NCI-H1092 treated with DMSO at 0.1 percent for 48 hours (cell line): ENCODE measurements at places on chromosomes 7 and 10.
A peak's percentile ranks its signal among the peaks of the same experiment; 100 is the strongest.

- peak; percentile 28 for DNase-seq
Observed at GRCh38 chr10:112966194-112966855, 16.3 kb downstream of the TCF7L2 start.

- no peak for DNase-seq
Observed at GRCh38 chr7:55019191-55019690, 424 bp downstream of the EGFR start.

- DNase-seq = no peak
Observed at GRCh38 chr10:15824498-15824897, 35.8 kb downstream of the MINDY3 start.

- no peak for DNase-seq
Observed at GRCh38 chr7:159040912-159041711, 103.6 kb downstream of the VIPR2 start.

- no peak for DNase-seq
Observed at GRCh38 chr10:75431180-75432111, at the start of gene LRMDA. TSS of gene LRMDA (plus strand) at chr10:75431624.

GRCh38 chr10:63886281-63887022 lies 365.3 kb downstream of the REEP3 start:
- no peak for DNase-seq

- no peak for DNase-seq
Observed at GRCh38 chr10:133040198-133040597, 47.5 kb upstream of the ADGRA1 start.

- no peak for DNase-seq
Observed at GRCh38 chr10:132341781-132342180, 9.8 kb downstream of the LRRC27 start.

GRCh38 chr7:134866617-134867016 lies 87.2 kb downstream of the CALD1 start:
- DNase-seq = no peak

GRCh38 chr10:25157650-25158049 lies 17.2 kb upstream of the GPR158 start:
- no peak for DNase-seq

DNA sequence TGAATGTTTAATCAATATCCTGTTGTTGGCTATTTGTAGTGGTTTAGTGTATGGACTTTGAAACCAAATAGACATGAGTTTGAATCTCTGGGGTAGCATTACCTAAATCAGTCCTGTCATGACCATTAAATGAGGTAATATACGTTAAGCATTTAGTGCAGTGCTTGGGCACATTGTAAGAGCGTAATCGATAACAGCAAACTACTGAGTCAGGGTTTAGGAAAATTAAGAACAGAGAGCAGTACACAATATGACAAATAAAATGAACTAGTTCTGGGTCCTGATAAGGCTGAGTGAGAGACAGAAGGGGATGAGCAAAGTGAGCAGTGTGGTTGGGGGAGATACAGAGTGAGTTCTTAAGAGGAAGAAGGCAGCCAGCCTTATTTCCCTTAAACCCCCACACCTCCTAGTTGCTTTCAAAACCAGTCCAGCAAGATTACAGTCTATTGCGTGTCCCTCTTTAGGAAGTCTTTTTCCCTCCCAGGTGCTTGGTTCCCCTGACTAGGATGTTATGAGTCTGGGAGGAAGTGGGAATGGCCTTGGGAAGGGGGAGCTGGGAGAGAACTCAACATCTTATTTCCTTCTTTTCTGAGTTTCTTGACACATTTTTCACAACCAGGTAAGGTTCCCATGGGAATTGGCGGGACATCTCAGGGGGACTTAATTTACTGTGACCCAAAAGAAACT lies 171.0 kb downstream of the SND1 start:
- no peak for DNase-seq

- DNase-seq = no peak
Observed at GRCh38 chr10:122034149-122034756, 45.3 kb downstream of the TACC2 start.

DNA sequence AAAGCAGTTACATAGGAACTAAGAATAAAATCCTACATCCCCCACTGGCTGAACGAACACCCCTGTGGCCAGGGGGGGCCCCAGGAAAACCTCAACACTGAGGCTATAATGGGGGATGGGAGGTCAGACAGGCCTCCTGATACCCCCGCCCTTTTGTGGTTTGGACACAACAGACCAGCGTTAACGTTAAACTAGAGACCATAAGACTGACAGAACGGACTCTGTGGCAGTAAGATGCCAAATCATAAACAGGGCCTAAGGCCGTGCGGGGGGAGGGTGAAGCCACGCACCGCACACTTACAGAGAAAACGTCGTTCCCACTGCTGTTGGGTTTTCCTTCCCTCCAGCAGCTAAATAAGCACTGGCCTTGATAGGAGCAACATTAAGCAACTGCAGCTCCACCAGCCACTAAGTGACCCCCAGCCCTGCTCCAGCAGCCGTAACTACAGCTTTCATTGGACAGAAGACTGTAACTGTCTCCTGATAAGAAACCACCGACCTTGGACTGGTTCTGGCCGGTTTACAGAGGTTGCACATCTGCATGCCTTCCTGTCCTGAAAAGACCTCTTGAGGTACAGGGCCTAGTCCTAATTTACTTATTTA lies 3.4 kb upstream of the PPP2R2D start:
- no peak for DNase-seq

GRCh38 chr10:114714281-114714741 lies 56.2 kb upstream of the ABLIM1 start:
- peak; percentile 23 for DNase-seq

DNA sequence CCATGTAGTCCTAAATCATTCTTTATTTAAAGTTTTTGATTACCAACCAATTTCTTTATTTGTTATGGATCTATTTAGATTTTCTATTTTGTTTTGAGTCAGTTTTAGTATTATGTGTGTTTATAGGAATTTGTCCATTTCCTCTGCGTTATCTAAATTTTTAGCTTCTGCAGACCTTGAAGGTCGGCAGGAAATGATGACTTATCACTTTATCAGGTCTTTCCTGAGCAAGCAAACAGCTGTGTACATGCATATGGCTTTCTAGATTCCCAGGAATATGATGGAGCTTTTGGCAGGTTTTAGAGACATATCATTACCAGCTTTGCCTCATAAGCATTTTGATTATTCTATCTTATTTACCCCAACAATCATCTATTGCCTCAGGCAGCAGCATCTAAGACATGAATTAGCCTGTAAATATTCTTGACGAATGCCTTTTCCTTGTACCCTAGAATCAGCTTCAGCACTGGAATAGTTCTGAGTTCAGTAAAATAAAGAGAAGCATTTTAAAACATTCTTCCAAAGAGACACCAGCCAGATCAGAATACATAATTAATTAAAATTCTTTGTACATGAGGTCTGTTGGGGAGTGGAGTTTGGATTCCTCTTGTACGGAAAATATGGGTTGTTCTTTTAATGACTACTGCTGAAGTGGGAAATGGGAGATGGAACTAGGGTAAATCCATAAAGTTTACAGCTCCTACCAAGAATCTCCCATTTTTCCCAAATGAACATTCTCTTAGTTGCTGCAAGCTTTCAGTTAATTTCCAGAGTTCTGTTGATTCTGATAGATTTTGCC lies 408.8 kb upstream of the SEMA3C start:
- DNase-seq = no peak

DNA sequence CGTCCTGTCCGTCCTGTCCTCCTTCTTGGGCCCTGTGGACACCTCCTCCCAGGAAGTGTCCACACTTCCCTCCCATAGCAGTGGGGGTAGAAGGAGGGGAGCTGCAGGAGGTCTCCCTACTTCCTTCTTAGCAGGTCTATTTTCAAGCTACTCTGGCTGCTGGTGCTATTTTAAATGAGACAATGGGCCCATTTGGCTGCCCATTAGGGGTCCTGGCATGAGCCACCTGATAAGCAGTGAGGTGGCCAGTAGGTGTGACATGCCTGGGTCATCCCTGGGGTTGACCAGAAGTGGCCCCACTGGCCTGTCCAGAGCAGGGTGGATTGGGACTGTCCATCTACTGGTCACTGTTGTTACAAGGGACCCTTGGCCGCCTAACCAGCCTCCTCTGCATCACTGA lies 75.2 kb downstream of the COL13A1 start:
- no peak for DNase-seq

- no peak for DNase-seq
Observed at GRCh38 chr7:95669513-95669912, 73.2 kb upstream of the PDK4 start.

DNA sequence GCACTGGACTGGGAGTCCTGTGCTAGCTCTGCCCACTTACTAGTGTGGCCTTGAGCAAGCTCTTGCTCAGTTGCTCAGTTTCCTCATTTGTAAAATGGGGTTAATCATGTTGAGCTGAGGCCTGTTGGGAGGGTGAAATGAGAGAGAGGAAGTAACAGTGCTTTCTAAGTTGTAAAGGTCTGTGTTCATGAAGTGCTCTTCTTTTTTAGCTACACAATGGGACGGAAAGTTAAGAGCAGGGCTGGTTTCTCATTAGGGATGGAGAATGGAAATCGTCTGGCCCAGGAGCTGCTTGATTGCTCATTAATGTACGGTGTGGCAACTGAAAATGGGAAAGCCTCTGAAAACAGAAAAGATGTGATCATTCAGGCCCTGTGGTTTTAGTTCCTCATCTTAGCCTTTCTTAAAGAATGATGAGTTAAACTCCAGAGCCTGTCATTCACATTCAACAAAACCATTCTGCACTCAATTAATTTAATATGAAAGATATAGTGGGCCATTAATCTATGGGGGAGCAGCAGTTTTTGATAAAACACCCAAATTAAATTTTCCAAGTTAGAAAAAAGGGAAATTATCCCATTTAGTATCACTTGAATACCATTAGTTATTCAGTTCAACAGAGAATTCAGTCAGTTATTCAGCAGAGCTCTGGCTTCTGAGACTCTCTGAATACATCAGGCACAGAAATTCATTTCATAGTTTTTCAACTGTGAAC lies 60.5 kb downstream of the SH2D4B start:
- no peak for DNase-seq

- DNase-seq = no peak
Observed at GRCh38 chr10:130038019-130038555, 72.5 kb downstream of the C10orf143 start.

DNA sequence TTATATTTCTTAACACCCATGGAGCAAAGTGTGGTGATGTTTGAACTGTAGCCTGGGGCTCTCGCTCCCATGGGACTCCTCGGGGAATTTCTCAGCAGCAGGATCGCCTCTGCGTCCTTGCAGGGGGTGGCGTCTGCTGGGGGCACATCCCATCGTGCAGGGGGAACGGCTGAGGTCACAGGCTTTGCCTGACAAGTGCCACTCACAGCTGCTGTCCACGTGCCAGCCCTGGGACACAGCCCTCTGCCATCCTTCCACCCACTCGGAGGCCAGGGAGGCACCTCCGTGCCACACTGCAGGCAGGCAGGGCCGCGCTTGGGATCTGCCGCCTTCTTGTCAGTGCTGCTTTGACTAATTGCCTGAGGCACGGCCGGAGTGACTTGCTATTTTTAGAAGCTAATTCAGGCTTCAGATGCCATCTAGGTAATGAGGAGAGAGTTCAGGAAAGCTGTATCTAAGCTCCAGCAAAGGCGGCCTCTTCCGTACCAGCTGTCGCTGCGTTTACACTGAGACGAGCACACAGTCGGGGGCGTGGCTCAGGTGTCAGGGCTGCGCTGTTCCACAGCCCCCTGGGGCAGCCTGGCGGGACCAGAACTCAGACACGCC lies 45.7 kb downstream of the PITRM1 start:
- peak; percentile 92 for DNase-seq

GRCh38 chr7:45118889-45119331 lies 7.4 kb upstream of the TBRG4 start:
- DNase-seq = no peak

DNA sequence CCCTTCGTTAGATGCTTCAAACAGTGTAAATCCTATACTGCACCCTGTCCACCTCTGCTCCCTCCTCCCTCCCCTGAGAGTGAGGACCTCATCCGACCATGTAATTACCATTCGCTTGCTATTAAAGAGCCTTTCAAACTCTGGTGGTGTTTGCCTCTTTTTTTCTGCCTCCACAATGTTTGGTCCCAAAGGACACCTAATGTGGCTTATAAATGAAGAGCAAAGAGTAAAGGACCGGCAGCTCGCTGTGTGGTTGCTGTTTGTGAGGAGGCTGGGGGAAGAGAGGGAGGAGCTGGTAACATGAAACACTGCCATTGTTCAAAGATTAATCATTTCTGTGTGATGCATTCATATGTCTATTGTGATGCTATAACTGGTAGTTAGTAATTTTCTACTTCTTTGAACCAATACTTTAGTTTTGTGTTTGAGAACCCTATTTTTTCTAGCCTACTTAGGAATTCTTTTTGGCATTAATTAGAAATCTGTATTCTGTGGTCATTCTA lies 27.9 kb downstream of the MTURN start:
- DNase-seq = peak; percentile 97

GRCh38 chr10:80537736-80538480 lies at the start of gene SH2D4B:
TSS of gene SH2D4B (plus strand) at chr10:80537902. CDS start at chr10:80538332, 430 bp downstream.
- DNase-seq = no peak

DNA sequence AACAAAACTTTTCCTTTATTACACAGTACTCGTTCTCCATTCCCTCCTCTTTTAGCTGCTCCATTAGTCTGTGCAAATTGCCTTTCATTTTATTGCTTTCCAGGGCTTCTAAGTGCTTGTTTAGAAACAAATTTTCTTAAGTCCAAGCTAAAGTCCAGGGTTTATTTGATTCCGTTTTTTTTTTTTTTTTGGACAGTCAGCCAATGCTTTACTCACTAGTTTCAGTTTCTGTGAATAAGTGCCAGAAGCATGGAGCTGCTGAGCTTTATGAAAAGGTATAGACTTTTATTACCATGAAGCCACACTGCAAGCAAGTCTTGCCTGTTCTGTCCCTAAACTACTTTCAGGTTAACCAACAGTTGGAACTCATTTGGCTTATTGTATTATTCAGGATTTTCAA lies 455.0 kb downstream of the GFRA1 start:
- DNase-seq = no peak

- no peak for DNase-seq
Observed at GRCh38 chr10:112507046-112507445, 60.0 kb downstream of the VTI1A start.

DNA sequence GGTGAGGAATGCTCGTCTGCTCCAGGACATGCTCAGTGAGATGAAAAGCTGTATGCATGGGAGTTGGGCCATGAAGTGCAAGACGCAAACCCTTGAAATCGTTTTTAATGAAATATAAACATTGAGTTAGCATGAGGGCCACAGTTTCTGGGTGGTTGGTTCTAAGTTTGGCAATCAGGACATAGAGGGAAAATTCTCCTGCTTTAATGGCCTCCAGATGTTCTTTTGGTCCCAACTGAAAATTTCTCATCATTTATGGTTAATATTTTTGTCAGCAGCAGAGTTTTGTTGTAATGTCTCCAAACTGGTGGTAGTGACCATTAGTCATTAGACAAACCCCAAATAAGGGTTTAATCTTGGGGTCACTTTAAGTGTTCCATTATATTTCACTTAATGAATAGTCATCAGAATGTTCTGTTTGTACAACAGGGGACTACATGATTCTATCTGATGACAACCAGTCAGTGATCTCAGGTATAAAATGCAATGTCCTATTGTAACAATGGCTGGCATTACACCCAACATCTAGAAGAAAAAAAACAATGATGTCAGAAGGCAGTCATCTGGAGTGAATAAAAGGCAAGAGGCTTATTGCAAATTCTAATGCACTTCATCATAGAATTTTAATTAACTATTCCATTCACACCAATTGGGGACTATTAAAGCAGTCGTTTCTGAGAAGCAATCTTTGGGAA lies 197.4 kb downstream of the JCAD start:
- DNase-seq = no peak
